Erythroblast (primary cell): ENCODE measurements at places on chromosomes 7 and 10.

DNA sequence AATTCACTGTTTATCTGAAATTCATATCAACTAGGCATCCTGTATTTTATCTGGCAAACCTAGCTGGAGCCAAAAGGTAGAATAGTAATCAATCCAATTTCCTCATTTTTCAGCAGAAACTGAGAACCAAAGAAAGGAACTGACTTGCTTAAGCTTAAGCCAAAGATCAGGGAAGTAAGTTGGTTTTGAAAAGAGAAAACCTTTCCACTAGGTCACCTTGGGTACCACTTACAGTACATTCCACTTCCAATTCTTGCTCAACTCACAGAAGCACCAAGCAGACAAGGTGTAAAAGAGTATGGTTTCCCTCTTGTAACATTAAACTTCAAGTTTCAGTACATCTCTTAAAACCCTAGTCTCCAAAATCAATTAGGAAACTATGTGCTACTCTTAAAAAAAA is 79.6 kb downstream of the ZFAND4 start:
- no peak for DNase-seq

DNA sequence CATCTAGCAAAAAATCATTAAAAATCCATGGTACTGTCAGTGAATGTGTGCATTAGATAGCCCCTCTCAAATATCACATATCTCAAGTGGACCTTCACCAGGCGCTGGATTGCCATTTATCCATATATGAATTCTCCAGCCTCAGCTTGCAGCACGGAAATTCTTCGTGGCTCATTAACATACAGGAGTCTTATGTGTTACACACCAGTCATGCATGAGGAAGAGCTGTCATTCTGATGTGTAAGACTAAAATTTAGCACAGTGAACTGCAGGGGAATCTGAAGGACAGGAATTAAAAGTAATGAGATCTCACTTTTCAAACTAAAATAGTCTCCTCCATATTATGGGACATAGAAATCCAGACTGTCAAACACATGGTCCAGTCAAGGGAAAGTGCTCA is 542.4 kb upstream of the DPP6 start:
- no peak for DNase-seq

GRCh38 chr10:19570991-19571390 is 245.2 kb upstream of the PLXDC2 start:
- DNase-seq: no peak

GRCh38 chr7:135845415-135846075 is 96.9 kb upstream of the FAM180A start:
- DNase-seq: no peak

DNA sequence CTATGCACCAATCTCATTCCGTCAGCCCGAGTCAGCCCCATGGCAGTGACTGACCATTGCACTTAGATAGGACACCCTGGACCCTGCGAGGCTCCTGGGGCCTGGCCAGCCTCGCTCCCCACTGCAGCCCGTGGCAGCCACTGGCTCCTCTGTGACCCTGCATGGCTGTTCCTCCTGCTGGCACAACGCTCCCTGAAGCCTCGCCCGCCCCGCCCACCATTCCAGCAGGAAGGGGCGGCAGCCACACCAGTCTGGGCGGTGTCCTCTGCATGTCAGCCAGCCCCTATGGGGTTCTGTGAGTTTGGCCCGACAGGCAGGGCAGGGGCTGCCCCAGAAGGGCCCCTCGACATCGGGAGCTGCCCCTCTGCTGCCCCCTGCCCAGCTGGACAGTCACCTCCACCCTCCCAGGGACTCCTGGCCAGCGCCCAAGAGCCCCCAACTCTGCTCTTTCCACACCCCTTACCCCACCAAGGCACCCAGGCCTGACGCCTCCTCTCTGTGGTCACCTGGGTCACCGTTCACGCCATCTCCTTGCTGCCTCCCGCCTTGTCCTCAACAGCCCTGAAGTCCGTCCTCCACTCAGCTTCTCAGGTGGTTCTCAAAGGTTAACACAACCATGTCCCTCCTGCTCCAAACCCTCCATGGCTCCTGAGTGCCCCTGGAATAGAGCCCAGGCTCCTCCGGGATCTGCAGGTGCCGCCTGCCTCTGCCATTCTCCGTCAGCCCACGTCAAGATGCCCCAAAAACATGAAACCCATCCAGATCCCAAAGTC is 103.5 kb downstream of the MICALL2 start:
- no peak for DNase-seq

- DNase-seq: no peak
Observed at GRCh38 chr7:26989897-26990670, 105.7 kb downstream of the HOXA1 start.

- no peak for DNase-seq
Observed at GRCh38 chr10:30141423-30141822, 82.0 kb upstream of the JCAD start.

- DNase-seq: no peak
Observed at GRCh38 chr7:30757342-30757692, 5.4 kb downstream of the INMT start.

- no peak for DNase-seq
Observed at GRCh38 chr10:49228677-49229076, 40.5 kb upstream of the TMEM273 start.

- peak; percentile 17 for DNase-seq
Observed at GRCh38 chr7:11261470-11261869, 287.8 kb downstream of the PHF14 start.

GRCh38 chr7:148483515-148484308 is 106.9 kb upstream of the C7orf33 start:
- DNase-seq: no peak

DNA sequence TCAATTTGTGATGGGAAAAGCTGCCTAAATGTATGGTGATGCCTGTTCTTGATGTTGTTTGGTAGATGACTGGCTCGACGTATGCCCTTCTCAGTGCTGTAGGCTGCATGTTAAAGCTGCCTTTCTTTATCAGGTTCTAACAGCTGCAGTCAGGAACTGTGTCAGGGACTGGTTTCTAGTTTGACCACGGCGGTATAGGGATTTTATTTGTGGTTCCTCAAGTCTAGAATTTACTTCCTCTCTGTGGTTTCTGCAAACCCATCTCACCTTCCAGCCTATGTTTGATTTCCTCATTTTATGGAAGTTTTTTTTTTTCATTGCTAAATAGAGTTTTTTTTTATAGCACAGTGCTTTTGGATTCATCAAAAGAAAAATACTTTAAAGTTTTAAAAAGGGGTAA is 26.5 kb downstream of the LMTK2 start:
- DNase-seq: peak; percentile 79

GRCh38 chr10:132708936-132709335 is 77.0 kb downstream of the NKX6-2 start:
- no peak for DNase-seq

DNA sequence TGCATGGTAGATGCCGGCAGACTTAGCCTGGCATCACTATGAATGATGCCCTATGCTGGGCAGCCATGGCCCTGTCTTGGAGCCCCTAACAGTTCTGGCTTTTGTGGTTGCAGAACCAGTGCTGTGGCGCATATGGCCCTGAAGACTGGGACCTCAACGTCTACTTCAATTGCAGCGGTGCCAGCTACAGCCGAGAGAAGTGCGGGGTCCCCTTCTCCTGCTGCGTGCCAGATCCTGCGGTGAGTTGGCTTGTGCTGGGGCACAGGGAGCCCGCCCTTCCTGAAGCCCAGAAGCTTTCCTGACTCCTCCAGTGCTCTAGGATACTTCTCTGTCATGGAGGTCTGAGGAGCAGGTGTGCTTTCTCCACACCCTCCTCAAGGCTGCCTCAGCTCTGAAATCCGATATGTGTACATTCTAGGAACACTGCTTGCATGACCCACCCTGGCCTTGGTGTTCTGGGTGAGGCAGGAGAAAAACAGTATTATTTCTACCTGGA is 25.6 kb upstream of the SH2D4B start:
- DNase-seq: no peak

DNA sequence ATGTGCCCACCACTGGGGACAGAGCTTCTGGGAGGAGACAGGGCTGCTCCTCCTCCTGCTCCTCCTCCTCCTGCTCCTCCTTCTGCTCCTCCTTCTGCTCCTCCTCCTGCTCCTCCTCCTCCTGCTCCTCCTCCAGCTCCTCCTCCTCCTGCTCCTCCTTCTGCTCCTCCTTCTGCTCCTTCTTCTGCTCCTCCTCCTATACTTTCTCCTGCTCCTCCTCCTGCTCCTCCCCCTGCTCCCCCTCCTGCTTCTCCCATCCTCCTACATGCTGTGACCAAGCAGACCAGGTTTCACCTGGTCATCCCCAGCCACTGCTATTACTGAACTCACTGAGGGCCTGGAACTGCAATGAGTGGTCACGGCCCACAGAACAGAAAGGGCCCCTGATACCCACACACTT is 154.0 kb upstream of the PPP2R2D start:
- DNase-seq: no peak

DNA sequence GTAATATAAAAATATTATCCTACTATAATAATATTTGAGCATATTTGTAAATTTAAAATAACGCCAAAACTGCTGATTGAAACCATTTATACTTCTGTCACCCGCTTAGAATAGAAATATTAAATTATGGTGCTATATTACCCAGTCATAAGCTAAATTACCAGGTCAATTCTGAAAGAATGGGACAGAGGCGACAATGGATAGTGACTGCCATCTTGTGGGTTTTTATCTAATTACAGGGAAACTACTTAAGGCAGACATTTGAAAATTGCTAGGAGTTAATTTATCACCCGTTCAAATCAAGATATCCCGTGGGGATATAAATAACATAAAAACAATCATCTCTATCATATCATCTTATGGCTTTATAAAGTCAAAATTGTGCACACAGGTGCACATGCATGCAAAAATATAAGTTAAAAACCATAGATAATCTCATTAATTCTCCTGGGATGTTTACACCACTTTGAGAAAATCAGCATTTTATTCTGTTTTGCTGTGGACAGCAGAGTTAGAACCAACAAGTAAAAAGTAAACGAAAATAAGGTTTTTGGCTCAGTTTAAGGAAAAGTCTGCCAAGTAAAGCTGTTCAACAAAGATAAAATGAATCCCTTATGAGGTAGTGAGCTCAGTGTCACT is 41.3 kb upstream of the HPSE2 start:
- peak; percentile 34 for DNase-seq

GRCh38 chr7:116030651-116031276 is at the start of gene TFEC:
TFEC (minus strand) TSS chr7:116030763; CDS start chr7:115984441, 46,322 bp downstream.
- DNase-seq: no peak

- no peak for DNase-seq
Observed at GRCh38 chr7:70071766-70072165, 473.5 kb downstream of the AUTS2 start.

- DNase-seq: no peak
Observed at GRCh38 chr10:75297021-75297599, 61.4 kb upstream of the COMTD1 start.

DNA sequence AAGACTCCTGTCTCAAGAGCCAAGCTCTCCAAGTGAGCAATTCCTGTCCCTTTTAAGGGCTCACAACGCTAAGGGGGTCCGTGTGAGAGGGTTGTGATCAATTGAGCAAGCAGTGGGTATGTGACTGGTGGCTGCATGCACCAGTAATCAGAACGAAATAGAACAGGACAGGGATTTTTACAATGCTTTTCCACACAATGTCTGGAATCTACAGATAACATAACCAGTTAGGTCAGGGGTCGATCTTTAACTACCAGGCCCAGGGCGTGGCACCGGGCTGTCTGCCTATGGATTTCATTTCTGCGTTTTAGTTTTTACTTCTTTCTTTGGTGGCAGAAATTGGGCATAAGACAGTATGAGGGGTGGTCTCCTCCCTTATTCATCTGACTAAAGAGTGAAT is 54.9 kb upstream of the SP4 start:
- peak; percentile 9 for DNase-seq

DNA sequence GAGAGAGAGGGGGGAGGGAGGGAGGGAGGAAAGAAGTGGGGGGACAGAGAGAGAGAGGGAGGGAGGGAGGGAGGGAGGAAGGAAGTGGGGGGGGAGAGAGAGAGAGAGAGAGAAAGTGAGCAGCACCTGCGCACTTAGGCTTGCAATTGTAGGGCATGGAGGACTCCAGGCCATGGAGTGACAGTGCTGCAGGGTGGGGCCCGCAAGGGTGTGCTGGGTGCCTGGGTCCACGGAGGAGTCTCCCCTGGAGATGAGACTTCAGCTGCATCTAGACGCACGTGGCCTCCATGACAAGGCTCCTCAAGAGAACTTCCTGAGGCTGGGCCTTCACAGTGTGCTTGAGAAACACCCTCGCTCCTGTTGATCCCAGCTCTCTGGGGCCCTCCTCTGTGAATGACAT is 44.5 kb downstream of the CLRN3 start:
- no peak for DNase-seq

DNA sequence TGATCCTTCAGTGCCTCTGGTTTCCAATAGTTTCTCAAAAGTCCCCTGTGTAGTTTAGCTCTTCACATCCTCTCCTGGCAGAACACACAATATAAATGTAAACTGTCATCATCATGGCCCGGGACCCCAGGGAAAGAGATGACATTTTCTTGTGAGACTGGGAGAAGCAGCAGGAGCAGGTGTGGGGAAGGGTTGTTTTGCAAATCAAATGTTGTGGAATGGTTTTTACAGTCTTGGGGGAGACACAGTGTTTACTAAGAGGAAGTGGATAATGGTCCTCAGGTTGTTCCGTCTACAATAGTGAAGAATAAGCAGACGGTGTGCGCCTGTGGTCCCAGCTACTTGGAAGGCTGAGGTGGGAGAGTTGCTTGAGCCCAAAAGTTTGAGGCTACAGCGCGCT is 159.1 kb downstream of the SEC23IP start:
- no peak for DNase-seq

- peak; percentile 37 for DNase-seq
Observed at GRCh38 chr10:12729885-12730284, 271.6 kb downstream of the CCDC3 start.

GRCh38 chr7:50699143-50699542 is 83.6 kb downstream of the GRB10 start:
- peak; percentile 48 for DNase-seq

- no peak for DNase-seq
Observed at GRCh38 chr10:55212051-55212450, 411.0 kb upstream of the PCDH15 start.

GRCh38 chr7:146123715-146124114 is 7.1 kb downstream of the CNTNAP2 start:
- DNase-seq: no peak

- peak; percentile 12 for DNase-seq
Observed at GRCh38 chr7:99876491-99876890, 342 bp downstream of the OR2AE1 start.

GRCh38 chr7:81869670-81870069 is 99.8 kb upstream of the HGF start:
- DNase-seq: no peak

- no peak for DNase-seq
Observed at GRCh38 chr10:30786131-30786530, 156.6 kb upstream of the LYZL2 start.

- DNase-seq: no peak
Observed at GRCh38 chr10:116646502-116646901, 25.7 kb downstream of the PNLIPRP2 start.

GRCh38 chr7:138282997-138283396 is 177.1 kb upstream of the TRIM24 start:
- DNase-seq: no peak
